ENCODE measurements at places on chromosomes 1 and 21.

DNA sequence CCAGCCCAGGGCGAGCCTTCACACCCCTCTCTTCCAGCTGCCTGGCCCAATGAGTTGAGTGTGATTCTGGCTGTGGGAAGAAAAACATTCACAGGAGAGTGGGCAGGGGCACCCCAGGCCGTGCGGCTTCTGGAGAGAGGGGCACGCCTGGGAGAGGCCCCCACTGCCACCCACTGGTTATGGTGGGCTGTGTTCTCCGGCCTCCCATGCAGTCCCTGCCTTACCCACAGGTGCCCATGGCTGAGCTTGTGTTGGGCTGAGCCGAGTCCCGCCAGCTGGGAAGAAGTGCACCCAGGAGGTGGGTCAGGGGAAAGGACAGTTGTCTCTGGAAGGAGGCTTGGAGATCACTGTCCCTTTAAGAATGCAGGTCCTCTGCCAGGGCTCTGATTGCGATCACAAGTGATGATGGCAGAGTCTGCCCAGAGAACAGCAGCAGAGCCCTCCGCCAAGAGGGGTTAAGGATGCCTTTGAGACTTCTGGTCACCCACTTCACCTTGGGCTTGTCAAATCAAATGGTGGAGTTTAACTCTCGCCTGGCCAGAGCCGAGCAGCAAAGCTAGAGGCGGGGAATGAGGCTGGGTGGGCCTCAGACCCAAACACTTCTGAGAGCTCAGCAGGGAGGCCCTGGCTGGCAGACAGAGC, 124.7 kb upstream of the ARHGEF16 start:
- no peak for DNase-seq

DNA sequence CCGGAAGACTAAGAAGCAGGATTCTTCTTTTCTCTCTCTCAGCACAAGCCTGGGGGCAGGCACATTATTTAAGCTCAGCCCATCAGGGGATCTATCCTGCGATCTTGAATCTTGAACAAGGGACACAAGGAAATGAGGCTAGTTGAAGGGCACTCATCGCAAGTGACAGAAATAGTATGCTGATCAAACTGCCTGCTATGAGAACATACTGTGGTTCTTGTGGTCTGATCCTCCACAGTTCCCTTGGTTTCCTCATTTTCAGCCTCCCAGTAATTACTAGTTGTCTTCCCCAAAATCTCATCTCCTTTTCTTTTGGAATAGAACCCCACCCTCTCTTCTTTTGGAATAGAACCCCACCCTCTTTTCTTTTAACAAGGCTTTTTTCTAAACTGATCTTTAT, 6.5 kb downstream of the ANKRD45 start:
- no peak for DNase-seq

- no peak for DNase-seq
Measured at GRCh38 chr1:156435545-156436140, 64.9 kb downstream of the MEF2D start.

DNA sequence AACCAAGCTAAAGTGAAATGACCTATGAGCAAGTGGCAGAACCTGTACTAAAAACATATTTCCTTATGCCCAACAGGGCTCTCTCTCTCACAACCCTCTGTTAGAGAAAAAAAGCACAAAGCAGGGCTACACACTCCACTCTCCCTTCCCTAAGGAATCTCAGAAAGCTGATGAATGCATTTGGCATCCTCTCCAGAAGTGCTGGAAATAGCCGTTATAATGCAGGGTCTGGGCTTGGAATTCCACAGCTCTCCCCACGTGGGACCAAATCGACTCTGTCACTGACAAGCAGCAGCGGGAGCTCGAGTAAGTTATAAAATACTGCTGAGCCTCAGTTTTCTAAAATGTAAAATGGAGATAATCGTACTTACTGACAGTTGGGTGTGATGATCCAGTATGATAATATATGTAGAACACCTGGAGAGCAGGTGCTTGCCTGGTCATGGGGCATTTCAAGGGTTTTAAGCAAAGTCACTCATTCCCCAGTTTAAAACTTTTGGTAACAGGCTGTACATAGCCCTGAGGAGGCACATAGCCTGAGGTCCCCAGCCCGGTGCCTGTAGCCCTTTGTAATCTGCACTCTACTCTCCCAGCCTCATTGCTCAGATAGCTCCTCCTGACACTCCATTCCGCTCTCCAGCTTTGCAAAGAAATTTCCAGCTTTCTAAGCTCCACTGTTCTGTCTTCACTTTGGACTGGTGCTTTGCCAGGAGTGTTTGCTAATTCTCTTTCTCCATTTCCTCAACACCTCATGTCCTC, 175.6 kb upstream of the DAB1 start:
- no peak for DNase-seq

DNA sequence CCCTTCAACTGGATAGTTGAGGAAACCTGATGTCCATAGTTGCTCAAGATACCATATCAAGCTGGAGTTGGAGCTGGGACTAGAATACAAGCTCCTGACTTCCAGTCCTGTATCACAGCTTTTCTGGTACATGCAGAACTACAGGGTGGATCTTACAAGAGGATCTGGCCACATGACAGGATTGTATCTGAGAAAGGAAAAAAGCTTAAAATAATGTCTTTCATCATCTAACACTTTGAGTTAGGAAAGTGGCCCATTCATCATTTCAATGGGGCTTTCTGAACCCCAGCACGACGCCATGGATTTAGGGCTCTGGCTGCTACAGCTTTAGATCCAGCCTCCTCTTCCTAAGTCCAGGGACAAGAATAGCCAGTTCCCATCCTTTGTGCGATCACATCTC, 46.9 kb downstream of the RASSF5 start:
- no peak for DNase-seq

GRCh38 chr1:156549831-156550230, 22.5 kb downstream of the IQGAP3 start:
- DNase-seq: no peak

- DNase-seq: no peak
Measured at GRCh38 chr1:31199949-31200348, 39.7 kb downstream of the NKAIN1 start.

GRCh38 chr1:202658769-202659168, 51.5 kb downstream of the SYT2 start:
- no peak for DNase-seq

- no peak for DNase-seq
Measured at GRCh38 chr1:114109981-114110380, 43.7 kb downstream of the SYT6 start.

GRCh38 chr1:70071601-70072000, 133.8 kb downstream of the LRRC40 start:
- DNase-seq: no peak

GRCh38 chr1:185249563-185249962, 67.5 kb downstream of the IVNS1ABP start:
- DNase-seq: no peak

- DNase-seq: no peak
Measured at GRCh38 chr1:52996653-52997052, 65.4 kb upstream of the PODN start.

DNA sequence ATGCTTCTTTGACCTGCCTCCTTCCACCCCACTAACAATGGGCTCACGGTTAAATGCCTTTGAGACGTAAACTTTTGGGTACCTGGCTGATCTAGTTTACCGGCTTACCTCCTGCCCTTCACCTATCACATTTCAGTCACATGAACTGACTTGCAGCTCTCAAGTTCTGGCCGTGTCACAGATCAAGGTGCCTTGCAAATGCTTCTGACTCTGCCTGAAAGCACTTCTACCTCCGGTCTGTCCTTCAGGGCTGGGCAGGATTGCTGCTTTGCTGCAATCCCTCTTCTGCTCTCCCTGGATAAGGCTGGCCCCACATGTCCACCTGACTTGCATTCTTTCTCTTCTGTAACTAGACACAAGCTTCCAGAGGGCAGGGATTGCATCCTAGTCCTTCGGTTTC, 69.0 kb downstream of the GRIK1 start:
- DNase-seq: no peak

DNA sequence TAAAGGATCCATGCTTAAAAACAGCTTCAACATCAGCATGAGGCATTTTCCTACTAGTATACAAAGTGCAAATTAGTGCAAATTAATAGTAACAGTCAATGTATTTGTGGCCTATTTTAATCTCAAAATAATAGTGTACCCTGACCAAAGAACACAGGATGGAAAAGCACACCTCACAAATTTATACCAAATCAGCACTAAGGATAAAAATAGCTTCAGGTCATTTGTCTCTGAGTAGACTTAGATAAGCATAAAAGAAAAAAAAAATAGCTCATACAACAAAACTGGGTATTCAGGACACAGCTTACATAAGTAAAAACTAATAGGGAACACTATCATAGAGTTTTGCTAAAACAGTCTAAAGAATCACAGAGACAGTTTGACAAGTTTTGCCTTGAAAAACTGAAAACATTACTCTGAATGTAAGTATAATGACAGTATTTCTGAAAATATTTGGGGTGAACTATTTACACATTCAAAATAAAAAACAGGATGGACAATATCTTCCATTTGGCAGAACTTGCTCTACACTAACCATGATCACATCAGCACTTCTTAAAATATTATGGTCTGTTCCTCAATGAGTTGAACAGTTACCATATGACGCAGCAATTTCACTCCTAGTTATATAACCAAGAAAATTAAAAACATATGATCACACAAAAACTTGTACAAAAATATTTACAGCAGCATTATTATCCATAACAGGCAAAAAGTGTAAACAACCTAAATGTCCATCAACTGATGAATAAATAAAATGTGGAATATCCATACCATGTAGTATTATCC, 46.3 kb downstream of the RNF115 start:
- no peak for DNase-seq

DNA sequence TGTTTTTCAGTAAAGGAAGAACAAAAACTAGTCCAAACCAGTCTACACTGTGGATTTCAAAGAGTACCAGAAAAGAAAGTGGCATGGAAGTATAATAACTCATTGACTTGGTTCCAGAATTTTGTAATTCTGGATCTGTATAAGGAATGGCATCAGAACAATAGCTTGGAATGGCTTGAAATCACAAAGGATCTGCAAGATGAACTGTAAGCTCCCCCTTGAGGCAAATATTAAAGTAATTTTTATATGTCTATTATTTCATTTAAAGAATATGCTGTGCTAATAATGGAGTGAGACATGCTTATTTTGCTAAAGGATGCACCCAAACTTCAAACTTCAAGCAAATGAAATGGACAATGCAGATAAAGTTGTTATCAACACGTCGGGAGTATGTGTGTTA, 21.3 kb downstream of the CHODL start:
- no peak for DNase-seq

GRCh38 chr1:218679988-218680748, 335.0 kb downstream of the TGFB2 start:
- DNase-seq: no peak

DNA sequence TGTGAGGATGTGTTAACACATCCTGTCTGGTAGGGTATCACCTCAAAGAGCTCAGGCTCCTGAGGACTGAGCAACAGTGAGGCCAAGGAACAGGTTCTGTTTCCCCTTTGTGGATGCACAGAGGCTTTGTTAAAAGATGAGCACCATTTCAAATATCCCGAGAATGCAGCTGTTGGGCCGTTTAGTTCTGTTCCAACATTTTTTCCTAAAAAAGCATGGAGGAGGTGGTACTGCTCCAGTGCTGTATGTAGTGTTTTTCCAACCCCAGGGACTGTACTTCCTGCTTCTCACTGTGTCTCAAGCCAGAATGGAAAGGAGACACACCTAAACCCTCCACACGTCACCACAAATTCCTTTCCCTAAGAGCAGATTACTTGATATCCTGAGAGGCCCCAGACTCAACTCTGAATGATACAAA, 53.8 kb upstream of the BCL10 start:
- peak; percentile 83 for DNase-seq

GRCh38 chr21:16198546-16198945, 468.8 kb downstream of the USP25 start:
- no peak for DNase-seq

DNA sequence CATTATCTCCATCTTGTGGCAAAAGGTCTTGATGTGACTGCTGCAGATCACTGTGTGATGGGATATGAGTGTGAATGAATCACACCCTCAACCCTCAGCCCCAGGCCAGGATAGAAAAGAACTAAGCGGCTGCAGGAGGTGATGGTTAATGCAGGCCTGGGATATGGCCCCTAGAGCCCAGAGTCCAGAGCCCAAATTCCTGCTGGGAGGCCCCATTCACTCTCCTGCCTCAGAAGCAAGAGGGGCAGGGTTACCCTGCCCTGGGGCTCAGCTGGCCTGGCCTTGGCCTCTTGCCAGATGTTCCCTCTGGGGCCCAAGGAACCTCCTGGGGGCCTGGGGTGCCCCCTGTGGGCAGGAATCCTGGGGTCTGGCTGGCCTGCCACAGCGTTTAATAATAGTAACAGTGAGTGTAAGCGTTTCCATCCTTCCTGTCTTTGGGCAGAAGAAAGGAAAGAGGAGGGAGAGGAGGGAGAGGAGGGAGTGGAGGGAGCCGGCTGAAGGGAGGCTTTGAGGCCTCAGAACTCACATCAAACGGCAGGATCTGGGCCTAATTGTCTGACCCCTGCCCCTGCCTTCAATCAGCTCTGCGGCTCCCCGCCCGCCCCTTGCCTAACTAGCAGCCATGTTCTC, 26.2 kb downstream of the DMAP1 start:
- DNase-seq: no peak

GRCh38 chr1:154998818-154999570, 3.6 kb upstream of the ZBTB7B start:
- no peak for DNase-seq

GRCh38 chr21:35508139-35508888, 459.2 kb upstream of the RUNX1 start:
- peak; percentile 65 for DNase-seq

DNA sequence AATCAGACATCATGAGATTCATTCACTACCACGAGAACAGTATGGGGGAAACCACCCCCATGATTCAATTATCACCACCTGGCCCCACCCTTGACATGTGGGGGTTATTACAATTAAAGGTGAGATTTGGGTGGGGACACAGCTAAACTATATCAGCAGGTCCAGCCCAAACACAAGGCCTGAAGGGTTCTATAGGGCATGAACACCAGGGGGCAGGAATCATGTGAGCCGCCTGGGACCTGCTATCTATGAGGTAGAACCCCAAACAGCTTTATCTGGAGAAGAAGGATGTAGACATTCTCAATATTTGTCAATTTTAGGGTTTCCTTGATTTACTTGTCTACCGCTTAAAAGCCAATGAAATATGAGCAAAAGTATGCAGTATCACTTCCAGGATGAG, 294.9 kb upstream of the DEPDC1 start:
- DNase-seq: no peak

GRCh38 chr1:186214791-186215190, 160.3 kb downstream of the TPR start:
- no peak for DNase-seq

GRCh38 chr1:220817907-220818306, 31.2 kb downstream of the MTARC1 start:
- DNase-seq: no peak

DNA sequence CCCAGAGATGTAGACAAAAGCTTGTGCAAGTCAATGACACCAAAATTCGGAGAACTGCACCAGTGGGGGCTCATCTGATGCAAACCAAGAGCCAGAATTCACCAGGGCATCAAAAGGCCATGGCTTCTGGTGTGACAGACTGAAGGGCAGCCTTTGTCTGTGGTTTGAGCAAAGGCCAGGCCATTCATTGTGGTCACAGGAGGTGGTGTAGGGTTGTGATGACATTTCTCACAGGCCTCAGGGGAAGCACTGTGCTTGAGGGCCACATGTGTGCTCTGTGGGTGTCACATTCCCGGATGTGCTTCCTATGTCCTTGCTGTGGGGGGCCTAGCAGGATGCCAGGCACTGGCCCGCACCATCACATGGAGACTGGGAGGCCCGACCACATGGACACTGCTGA, 22.5 kb upstream of the KCNE1 start:
- DNase-seq: no peak

GRCh38 chr1:6688757-6689156, 12.9 kb downstream of the DNAJC11 start:
- no peak for DNase-seq

Measured in HS-5 (cell line).